Substantia nigra (tissue), 51 donors: ENCODE measurements at places on chromosomes 5 and 9.

GRCh38 chr5:139453683-139454567 is 8.6 kb downstream of the ECSCR start:
- no peak for DNase-seq

DNA sequence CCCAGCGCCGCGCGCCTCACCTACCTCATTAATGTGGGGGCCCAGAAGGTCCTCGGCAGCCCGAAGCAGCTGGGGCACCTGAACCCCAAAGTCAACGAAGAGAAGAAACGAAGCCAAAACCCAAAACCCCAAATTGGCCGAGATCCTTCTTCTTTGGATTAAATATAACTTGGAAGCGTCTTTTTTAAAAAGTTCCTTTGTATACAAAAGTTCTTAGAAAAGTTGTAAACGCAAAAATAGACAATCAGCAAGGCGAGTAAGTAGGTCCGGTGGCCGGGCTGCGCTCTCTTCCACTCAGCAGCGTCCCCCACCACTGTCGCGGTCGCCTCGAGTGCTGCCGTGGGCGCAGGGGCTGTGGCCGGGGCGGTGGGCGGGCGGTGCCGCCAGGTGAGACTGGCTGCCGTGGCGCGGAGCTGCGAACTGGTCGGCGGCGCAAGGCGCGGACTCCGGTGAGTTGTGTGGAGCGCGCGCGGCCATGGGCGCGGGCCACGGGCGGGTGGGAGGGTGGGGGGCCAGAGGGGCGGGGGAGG is 360 bp downstream of the KLF4 start:
- no peak for DNase-seq

DNA sequence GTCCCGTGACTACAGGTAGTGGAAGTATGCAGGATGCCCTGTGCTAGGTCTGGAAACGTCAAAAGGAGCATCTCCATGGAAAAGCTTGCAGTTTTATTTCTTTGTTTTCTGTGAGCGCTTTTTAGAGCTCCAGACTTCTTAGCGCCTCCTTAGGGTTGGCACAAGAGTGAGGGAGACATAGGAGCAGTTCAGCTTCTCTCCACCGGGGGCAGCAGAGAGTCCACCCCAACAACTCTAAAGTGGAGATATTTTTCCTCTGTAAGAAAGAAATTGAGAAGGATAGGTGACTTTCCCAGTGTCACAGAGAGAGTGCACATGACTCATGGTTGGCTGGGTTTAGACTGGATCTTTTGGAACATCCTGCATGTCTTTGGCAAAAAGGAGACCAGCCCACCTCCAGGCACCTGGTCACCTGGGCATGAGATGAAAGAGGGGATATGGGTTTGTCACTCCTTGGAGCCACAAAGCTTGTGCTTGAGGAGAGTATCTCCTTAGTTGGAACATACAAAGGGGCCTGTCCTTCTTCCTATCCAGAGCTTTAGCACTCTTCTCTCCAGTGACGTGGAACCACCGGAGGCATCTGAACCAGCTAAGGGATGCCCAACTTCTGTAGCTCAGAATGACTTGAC is 637.7 kb downstream of the SEMA5A start:
- DNase-seq: no peak

DNA sequence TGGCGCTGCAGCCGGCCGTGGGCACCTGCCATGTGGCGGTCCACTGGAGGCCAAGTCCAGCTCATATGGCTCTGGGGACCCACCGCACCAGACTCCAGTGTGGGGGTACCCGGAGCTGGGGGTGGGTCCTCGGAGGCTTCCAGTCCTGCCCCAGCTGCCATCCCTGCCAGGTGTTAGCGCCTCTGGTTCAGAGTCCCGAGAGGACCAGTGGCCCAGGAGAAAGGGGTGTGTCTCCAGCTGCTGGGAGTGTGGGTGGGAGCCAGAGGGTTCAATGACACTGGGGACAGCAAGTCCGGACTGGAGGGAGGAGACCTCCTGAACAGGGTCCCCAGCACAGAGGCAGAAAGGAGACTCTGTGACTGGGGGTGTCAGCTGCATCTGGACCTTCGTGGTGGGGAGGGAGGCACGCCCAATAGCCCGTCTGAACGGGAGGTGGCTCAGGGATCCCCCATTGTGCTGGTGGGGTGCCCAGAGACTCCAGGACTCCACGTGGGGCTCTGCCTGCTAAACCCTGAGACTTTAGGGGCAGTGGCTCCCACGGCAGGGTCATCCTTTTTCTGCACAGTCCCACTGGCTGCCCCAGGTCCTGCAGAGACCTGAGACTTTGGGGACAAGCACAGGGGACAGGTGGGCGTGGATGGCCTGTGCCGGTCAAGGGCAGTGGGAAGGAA is 2.4 kb upstream of the AHRR start:
- no peak for DNase-seq

GRCh38 chr5:107456281-107456715 is 214.4 kb downstream of the EFNA5 start:
- no peak for DNase-seq

DNA sequence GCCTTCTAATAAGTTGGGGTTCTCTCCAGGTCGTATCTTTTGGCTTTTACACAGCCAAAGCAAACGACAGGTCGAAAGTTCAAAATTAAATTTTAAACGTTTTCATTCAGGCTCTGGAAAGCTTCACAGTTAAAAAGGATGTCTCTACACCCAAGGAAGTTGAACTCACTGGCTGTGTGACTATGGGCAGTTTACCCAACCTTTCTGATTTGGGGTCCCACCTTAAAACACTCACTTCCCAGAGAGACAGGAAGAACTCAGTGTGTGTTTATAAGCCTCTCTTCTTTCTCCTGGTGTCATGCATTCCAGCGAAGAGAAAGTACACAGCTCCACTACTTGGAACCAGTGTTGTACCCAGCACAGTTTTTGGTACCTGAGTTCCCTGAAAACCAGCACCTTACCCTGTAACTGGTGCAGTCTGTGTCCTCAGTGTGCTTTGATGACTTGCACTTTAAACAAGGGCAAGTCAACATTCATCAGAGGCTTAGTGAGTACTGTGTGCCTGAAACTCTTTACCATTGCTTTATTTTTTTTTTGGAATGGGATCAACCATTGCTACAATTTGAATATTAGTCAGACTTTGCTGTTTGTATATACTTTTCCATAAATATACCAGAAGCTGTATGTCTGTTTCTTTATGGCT is 1.7 kb downstream of the SRD5A1 start:
- no peak for DNase-seq

DNA sequence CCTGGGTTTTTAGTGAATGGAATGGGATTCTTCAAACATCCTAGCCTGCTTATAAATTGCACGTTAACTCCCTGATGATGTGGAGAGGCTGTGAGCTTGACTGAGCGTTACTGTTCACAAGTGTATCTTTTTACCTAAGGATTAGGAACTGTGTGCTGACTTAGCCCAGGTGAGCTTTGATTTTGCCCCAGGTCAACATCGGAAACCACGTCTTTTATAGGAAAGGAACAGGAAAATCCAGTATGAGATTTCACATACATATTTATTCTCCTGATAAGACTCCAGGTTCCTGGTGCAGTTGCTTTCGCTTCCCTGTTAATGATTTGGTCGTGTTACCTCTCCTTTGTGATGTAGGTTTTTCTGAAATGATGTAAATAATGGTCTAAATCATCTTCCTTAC is 103.2 kb upstream of the BASP1 start:
- no peak for DNase-seq

GRCh38 chr9:14326264-14326826 is 12.4 kb upstream of the NFIB start:
- DNase-seq: no peak

- no peak for DNase-seq
Measured at GRCh38 chr5:59317774-59318205, 575.7 kb downstream of the PDE4D start.
